ENCODE measurements at places on chromosomes 16 and 17.
A peak's percentile ranks its signal among the peaks of the same experiment; 100 is the strongest.

DNA sequence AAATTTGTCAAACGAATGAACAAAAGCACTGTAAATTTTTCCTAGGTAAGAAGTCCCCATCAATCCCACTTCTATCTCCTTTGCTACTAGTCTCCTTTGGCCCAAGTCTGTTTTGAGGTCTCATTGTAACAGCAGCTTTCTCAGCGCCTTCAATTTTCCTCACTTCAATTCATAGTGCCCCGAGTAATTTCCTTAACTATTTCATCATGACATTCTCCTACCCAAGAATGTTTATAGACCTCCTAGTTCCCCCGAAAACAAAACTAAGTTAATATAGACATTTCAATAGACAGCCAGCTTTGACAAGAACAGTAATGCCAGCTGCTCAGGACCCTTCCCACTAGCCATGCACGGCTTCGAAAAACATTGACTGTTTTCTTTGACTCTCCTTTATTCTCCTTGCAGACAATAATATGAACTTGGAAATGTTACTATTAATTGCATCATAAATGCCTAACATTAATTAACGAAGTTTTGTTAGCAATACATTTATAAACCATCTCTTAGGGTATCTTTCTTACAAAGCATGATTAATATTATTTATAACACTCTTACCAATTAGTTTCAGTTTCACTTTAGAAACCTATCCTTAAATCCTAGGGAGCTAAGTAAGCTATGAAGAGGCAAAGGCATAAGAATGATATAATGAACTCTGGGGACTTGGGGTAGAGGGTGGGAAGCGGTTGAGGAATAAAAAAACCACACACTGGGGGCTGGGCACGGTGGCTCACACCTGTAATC is 22.8 kb downstream of the GLG1 start:
- DNase-seq, result no peak

DNA sequence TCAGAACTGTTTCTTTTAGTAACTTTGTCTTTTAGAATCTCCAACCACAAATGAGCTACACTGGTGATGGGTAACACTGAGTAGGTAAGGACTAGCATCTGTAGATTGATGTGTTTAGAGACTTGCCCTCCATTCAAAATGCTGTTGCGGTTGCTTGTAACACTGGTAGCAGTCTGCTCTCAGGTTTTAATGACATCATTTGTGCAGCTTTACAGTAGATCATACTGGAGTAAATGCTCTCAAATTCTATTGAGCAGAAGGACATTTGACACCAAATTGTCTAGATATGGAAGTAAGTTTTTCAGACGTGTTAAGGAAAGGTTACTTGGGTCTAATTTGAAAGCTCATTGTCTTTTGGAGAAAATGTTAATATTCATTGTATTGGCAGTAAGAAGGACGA is 98.8 kb downstream of the NLK start:
- DNase-seq, result no peak

- no peak for DNase-seq
These were observed 289.1 kb downstream of the CA10 start for GRCh38 chr17:51869387-51869786.

- no peak for DNase-seq
These were observed 71.0 kb upstream of the EFCAB3 start for GRCh38 chr17:62309396-62309795.

GRCh38 chr17:71709946-71710345 is 410.9 kb upstream of the SOX9 start:
- peak; percentile 65 for DNase-seq

DNA sequence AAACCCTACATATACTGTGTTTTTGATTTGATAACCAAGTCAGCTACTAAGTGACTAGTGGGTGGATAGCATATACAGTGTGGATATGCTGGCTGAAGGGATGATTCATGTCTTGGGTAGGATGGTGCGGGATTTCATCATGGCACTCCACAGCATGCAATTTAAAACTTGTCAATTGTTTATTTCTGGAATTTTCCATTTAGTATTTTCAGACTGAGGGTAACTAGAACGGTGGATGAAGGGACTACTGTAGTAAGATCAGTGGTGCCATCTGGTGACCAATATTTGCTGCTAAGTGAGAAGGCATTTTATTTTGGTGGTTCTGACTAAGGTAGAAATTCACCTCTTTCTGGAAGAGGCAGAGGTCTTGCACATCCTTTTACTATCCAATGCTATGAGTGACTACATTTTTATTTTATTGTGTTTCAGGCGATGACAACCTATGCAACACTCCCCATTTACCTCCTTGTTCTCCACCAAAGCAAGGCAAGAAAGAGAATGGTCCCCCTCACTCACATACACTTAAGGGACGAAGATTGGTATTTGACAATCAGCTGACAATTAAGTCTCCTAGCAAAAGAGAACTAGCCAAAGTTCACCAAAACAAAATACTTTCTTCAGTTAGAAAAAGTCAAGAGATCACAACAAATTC is 3.1 kb downstream of the CDC6 start:
- DNase-seq, result peak; percentile 85

- DNase-seq, result peak; percentile 44
These were observed 5.0 kb upstream of the MYL4 start for GRCh38 chr17:47203984-47204721.

DNA sequence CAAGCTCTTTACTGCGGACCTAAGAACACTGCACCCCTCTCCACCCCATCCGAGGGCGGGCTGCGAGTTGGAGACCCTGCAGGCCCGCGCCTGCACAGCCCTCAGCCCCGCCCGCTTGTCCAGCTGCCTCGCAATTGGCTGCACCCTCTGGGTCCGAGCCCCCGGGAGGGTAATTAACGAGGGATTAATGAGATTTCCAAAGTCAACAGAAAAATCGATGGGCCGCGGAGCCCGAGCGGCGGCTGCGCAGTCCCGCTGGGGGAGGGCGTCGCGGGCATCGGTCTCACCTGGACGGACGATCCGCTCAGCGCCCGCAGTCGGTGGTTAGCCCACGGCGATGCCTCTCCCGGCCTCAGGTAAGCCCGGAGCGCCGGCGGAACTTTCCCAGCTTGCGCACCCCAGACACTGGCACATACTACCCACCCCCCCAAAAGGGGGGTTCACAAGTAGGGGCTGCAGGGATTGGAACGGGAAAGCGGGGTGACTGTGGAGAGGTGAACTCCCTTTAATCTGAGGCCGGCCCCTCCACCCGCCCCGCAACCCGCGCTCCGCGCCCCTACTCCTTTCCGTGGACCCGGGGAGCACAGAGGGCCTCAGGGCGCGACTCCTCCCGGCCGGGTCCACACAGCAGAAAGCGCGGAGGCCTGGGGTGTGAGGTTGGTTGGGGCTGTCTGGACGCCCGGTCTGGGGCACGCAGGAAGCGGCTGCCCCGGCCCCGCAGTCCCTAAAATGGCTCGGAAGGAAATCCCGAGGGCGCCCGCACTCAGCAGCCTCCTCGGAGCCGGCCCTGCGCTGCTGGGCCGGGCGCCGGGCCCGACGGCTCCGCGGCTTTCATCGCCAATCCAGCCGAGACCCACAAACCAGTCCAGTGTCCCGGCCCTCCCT is at the start of gene OTOP3:
OTOP3 (plus strand) TSS at position 314 of the 885 bp plus-strand sequence; CDS start at position 338, 24 bp downstream.
- no peak for DNase-seq

- DNase-seq, result no peak
These were observed 14.7 kb downstream of the KNOP1 start for GRCh38 chr16:19703172-19703889.

DNA sequence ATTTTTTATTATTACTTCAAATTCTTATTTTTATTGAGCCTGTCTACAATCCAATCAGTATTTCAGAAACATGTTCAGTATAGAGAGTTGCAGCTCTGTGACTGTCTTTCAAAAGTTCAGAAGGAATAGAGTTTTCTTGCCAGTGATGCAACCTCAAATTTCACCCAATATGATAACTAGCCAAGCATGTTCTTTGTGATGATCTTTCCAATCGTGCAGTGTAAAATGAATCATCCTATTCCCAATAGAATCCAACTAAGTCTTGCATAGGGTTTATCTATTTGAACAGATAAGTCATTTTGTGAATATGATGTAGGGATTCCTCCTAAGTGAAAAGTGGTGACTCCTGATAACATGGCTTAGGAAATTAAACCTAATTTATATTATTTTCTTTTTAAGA is 937.8 kb downstream of the KCNJ2 start:
- DNase-seq, result no peak

GRCh38 chr17:35046245-35046644 is 17.3 kb downstream of the RFFL start:
- no peak for DNase-seq

DNA sequence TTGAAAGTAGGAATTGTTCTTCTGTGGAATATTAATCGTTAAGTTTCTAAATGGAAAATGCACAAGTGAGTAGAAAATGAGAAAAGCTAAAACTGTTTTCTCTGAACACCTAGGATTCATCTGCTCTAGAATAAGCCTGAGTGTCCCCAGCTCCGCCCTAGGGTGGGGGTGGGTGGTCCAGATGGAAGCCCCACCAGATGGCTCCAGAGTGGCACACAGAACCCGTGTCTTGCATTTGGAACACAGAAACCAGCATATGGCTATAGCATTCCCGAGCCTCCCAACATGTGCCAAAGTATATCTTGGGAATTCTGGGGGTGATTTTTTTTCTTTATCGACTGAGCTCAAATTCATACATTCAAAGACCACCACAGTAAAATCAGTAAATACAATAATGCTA is 517.7 kb upstream of the PSMD7 start:
- no peak for DNase-seq

GRCh38 chr16:78706637-78707036 is 607.2 kb downstream of the WWOX start:
- DNase-seq, result no peak

- DNase-seq, result no peak
These were observed 1.6 kb downstream of the TPPP3 start for GRCh38 chr16:67391424-67392300.

- DNase-seq, result no peak
These were observed 15.5 kb downstream of the AXIN2 start for GRCh38 chr17:65545705-65546523.

DNA sequence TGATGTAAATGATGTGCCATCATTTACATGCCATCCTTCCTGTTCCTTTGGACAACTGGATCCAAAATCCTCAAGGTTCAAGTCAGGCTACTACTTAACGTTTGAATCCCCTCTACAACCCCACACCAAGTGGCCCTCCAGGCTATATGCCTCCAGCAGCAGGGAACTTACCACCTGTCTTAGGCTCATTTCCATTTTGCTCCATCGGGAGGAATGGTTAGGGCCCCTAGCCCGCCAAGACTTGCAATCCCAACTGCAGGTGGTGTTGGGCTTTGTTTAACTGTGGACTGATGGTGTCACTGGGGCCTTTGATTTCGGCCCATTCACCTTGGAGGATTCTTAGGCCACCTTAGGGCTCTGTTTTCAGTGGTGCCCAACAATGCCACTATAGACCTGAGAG is 9.7 kb downstream of the HNF1B start:
- DNase-seq, result no peak

GRCh38 chr17:76219670-76220383 is 20.5 kb downstream of the RNF157 start:
- no peak for DNase-seq

GRCh38 chr16:57863434-57864160 is 61.3 kb upstream of the KIFC3 start:
- peak; percentile 61 for DNase-seq

DNA sequence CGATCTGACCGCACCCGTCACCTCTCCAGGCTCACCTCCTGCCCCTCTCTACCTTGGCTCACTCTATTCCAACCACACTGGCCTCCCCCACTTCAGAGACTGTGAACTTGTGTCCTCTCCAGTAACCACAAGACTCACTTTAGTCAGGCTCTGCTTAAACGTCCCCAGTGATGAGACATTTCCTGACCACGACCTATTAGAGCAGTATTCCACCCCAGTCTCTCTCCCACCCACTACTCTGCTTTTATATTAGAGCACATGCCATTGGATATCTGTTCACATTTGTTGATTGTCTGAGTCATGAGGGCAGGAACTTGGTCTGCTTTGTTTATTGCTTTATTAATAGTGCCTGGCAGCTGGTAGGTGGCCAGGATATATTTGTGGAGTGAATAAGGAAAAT is 20.1 kb downstream of the COX11 start:
- peak; percentile 94 for DNase-seq

- DNase-seq, result no peak
These were observed 40.9 kb downstream of the RAP1GAP2 start for GRCh38 chr17:2837147-2837561.

DNA sequence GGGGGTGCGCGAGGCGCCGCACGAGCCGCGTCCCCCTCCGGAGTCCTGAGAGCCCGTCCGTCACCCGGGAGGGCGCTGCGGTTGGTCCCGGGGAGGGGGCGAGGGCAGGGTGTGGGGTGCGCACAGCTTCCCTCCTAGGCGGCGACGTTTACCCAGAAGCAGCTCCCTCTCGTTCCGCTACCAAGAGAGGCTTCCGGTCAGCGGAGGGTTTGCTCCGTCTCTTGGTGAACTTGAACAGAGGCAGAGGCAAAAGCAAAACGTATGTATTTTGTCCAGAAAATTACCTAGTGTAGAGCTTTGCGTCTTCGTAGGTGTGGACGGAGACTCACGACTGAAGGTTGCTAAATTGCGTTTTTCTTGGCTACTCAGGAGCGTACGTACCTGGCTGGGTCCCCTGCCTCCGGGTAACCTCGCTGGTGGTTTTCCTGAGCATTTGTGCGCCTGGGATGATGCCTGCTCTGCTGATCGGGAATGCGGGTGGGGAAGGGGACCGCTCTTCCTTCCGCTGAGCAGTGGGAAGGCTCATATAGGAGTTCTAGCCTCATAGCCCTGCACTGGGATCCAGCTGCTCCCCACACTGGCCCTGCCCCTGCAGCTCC is 833 bp downstream of the WSCD1 start:
- DNase-seq, result no peak

- DNase-seq, result peak; percentile 49
These were observed 47.5 kb downstream of the SLC6A2 start for GRCh38 chr16:55703003-55704001.

GRCh38 chr16:19112099-19112407 is 1.7 kb upstream of the ITPRIPL2 start:
- DNase-seq, result no peak

- DNase-seq, result no peak
These were observed 9.3 kb downstream of the KCTD5 start for GRCh38 chr16:2691491-2692248.

- DNase-seq, result no peak
These were observed 39.6 kb downstream of the STX8 start for GRCh38 chr17:9536061-9536460.

- no peak for DNase-seq
These were observed 290.1 kb downstream of the C16orf95 start for GRCh38 chr16:87027056-87027616.
